Neural crest cell (in vitro differentiated cells): ENCODE measurements at places on chromosomes 7 and 10.
A peak's percentile ranks its signal among the peaks of the same experiment; 100 is the strongest.

DNA sequence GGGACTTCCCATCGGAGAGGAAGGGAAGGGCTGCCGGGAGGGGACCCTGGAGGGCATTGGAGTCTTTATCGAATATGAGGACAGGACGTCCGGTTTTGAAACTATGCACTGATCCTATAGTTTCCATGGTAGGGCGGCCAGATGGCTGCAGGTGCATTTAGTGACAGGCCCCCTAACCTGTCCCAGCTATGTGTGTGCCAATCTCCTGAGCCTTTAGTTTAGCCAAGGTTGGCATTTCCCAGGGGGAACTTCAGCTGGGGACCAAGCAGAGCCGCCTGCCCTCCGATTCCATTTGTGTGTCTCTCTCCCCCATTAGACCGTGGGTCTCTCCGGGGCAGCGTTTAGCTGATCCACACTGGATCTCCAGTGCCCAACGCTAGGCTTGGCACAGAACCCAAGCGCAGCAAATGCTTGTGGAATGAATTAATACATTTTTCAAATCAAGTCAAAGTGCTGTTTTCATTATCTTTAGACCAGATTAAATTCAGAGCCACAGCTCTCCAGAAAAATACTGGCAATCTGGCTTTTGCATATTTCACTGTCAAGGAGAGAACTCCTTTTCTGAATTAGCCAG lies 19.9 kb downstream of the TMEM270 start:
- peak overlapping the region; percentile 28 for H3K27ac ChIP-seq
- no peaks in the 10 kb centered on the region for H3K36me3 ChIP-seq

DNA sequence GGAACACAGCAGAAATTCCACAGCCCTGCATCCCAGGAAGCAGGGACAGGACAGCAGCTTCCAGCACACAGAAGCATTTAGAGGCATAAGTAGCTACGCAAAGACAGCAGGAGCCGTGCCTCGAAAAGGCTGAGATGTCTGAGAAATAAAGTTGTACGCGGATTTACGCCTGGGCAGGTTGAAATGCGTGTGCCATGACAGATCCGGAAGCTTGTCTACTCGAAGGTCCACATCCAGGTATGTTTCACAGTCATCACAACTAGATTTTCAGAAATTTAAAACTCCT lies 26.1 kb downstream of the DIP2C start:
- peak overlapping the region; percentile 25 for H3K4me3 ChIP-seq
- peaks cover 64% of the 10 kb centered on the region for H3K4me1 ChIP-seq
- no peaks in the 10 kb centered on the region for H3K27me3 ChIP-seq
- H3K27ac ChIP-seq, result peak overlapping the region; percentile 93
- H3K36me3 ChIP-seq, result no peaks in the 10 kb centered on the region
- no peak for DNase-seq

- no peaks in the 10 kb centered on the region for H3K36me3 ChIP-seq
- H3K4me3 ChIP-seq, result peak overlapping the region; percentile 3
- H3K27ac ChIP-seq, result no peak overlapping the region
- H3K27me3 ChIP-seq, result no peaks in the 10 kb centered on the region
Measured at GRCh38 chr10:60257767-60258428, 131.8 kb downstream of the ANK3 start.

DNA sequence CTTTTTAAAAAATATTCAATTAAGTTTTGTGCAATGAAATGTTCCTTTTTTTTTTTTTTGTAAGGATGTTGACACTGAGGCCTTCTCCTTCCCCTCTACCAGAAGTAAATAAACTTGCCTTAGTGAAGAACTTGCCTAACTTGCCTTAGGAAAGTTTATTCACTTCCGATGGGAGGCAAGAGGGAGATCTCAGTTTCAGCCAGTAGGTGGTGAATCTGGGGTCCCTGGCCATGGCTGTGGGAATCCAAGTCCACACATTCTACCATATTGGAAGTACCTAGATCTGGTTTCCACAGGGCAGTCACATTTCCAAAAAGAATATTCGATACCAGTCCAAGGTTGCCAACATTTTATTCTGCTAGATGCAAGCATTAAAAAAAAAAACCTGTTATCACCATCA lies 270.9 kb downstream of the CCSER2 start:
- H3K27me3 ChIP-seq, result peaks cover 19% of the 10 kb centered on the region
- DNase-seq, result no peak
- H3K36me3 ChIP-seq, result no peaks in the 10 kb centered on the region

DNA sequence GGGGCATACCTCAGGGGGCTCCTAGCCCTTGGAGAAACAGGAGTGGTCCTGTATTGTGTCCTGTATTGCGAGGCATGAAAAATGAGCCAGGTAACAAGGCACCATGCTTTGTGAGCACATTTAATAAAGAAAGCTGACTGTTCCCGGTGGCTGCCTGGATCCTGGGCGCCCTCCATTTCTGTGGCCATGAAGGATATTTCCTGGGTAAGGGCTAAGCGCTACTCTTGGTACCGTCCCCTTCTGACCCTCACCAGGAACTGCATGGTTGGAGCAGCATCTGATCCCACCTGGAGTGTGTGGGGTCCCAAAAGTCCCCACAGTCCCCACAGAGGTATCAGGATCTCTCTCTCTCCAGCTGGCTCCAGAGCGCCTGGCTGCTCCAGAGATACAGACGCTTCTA lies 139.5 kb downstream of the MAPK8 start:
- H3K27me3 ChIP-seq, result no peaks in the 10 kb centered on the region
- H3K27ac ChIP-seq, result peak overlapping the region; percentile 14
- DNase-seq, result no peak
- peaks cover 8% of the 10 kb centered on the region for H3K4me1 ChIP-seq
